ENCODE measurements at places on chromosomes 4 and X. TPM values are rescaled to one million over a fixed set of nuclear protein-coding genes. Genes with fewer than 3 reads are reported as not detected.

DNA sequence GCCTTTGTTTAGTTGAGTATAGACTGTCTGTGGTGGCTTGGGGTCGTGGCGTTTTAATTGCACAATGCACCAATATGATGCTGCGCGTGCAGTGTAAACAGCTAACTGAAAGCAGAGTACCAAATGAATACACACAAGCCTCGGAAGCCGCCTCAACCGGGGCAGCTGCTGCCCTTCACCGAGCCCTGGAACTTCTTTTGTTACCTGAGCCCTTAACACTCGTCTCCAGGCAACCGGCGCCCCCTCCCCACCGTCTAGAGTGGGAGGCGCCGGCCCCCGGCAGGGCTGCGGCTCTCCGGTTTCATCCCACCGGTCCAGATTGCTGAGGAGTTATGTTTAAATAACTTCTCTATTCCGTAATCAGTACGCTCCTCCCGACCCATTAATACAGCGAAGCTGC, 173.2 kb upstream of the TBL1X start:
- DNase-seq = no peak

The VCX2 gene
- total RNA-seq = not detected

GRCh38 chr4:58600290-58600689, 1490.1 kb upstream of the IGFBP7 start:
- no peak for DNase-seq

DNA sequence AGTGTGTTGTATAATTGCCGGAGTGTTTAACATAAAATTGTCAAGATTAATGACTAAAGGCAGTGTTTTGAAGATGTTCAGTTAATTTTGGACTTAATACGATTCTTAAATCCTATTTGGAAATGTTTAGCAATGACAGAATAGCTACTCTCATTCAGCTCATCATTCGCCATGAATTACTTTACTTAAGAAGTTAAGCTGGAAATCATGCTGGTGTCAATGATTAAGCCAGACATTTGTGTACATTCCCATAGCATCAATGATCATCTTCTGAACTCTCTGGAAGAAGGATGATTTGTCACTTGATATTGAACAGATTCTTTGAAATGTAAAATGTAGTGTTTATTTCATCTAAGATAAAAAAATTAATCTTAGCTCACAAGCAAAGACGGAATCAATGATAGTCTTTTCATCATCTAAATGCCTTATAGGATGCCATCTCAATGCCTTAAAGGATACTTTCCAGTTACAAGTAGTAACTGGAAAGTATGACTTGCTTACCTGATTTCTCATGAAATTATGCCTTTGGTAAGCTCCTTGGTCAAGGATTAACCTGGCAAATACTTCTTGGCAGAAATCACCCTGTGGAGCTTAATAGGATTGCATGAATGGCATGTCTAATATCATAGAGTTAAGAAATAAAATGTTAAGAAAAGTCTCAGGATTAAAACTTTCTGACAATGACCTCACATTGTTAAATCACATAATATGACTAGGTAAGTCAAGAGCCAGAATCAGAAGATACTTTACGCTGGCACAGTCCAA, 515.5 kb upstream of the AGA start:
- no peak for DNase-seq

The SLAIN2 gene
- 80.2 TPM for total RNA-seq

- DNase-seq = no peak
Measured at GRCh38 chr4:36224972-36225903, 19.1 kb downstream of the ARAP2 start.

The RHOXF2B gene
- total RNA-seq = not detected

DNA sequence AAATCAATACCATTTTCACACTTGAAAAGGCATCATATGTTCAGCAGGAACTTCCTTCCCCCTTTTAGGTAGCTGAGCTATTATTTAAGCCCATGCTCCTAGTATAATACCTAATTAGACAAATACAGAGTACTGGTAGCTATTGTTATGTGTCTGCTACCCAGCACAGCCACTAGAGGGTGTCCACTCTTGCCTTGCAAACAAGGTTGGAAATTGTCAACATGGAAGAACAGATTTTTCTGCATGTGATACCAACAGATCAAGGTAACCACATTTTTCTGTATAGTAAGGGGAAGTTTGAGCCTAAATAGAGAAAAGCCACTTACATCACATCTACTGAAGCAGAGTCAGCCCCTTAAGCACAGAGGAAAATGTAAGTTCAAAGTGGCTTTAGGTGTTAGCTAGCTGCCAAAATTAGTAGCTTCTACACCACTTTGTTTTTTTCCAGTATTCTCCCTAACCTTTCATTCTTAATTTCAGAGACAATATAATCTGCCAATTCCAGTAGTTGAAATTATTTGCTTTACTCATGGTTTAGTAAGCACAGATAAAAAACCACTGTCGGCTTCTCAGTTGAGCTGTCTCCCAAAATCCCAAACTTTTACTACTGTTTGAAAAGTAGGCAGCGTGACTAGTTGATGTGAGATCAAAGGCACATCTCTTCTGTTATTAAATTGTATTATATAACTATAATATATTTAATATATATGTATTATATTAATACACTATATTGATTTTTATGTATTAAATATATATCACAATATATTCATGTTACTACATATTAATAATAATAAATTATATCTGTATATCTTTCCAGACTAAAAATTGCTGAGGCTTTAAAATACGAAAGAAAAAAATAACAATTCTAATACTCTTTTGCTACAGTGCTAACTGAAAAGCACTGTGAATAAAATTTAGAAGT, 38.2 kb downstream of the EDNRA start:
- DNase-seq = peak; percentile 82

The MEPE gene
- total RNA-seq = not detected

- peak; percentile 85 for DNase-seq
Measured at GRCh38 chrX:46408553-46409407, 136.4 kb downstream of the ZNF674 start.

The ARSD gene
- 1.8 TPM for total RNA-seq

DNA sequence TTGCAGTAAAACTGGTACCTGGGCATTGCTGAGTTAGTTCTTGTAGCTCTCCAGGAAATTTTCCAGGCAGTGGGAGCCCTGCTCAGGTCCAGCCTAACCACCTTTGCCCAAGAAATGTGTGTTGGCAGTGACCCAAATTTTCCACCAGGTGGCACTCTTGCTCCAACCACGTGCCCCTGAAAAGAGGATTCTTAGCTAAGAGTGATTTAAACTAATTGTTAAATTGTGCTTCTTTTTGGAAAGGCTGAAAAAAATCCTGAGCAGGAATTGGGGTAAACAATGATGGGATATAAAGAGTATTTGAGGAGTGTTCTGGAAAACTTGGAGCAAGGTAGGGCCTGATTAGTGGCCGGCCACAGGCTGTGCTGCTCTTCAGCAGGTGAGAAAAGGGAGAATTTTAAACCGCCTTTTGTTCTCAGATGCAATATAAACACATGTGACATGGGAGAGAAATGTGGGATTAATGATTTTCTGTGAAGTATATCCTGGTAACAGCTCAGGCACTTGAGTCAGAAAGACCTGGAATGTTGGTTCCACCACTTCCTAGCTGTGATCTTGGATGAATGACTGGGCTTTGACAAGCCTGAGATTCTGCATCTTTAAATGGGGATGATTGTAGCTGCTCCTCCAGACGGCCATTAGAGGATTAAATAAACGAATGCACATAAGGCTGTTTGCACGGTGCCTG, 219.6 kb downstream of the PTTG2 start:
- DNase-seq = peak; percentile 92

The AKAP14 gene
- not detected for total RNA-seq

Data from activated CD4-positive, alpha-beta T cell treated with anti-CD3 and anti-CD28 coated beads, Interleukin-2, amount 10 ng/mL, durations not matched to agents 24 days and 14 days (primary cell).